ENCODE measurements at places on chromosomes 5 and 9.

DNA sequence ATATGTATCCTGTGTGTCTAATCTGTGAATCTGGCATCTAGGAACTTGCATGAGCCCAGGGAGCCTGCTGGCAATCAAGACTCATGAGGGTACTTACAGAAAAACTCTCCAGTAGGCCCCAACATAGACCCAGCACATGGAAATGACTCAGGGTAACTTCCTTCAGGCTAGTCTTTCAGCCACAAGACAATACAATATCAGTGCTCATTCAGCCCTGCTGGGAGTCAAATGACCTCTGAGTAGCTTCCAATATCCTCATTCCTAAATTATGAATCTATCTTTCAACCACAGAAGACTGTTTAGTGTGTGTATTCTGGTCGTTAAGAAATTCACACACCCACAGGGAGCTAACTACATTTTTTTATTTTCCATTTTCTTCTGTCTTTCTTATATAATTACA, 1273.0 kb downstream of the EFNA5 start:
- DNase-seq, result no peak

DNA sequence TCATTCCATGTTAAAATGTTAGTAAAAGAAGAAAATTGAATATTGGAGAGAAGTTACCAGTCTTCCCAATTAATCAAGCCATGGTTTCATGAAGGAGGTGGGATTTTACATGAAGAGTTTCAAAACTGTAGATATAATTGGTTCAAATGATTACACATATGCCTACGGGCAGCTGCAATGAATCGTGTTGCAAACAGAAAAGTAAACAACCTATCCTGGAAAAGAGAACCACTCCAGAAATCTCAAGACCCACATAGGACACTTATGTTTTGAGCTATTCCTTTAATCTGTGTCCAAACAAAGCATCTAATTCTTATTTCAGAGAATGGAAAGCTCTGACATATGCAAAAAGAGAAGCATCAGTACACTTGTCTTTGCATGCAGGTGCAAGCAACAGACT, 340.2 kb downstream of the NDUFS4 start:
- no peak for DNase-seq

DNA sequence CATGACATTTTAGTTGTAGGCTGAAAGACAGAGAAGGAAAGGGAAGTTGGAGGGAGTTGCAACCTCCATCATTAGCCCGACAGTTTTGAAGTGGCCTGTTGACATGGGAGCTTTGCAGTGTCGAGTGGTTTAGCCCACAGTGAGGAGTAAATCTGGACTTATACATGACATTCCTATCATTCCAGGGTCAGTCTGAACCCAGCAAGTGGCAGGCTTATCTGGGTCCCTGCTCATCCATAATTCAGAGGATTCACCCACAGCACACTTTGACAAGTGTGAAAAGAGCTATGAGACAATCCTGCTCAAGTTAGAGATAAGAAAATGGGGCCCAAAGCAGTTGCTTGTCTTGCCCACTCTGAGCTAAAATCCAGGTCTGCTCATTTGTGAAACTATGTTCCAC, 8.4 kb upstream of the TNC start:
- DNase-seq, result no peak

GRCh38 chr9:80775971-80776370, 913.4 kb downstream of the TLE1 start:
- no peak for DNase-seq

DNA sequence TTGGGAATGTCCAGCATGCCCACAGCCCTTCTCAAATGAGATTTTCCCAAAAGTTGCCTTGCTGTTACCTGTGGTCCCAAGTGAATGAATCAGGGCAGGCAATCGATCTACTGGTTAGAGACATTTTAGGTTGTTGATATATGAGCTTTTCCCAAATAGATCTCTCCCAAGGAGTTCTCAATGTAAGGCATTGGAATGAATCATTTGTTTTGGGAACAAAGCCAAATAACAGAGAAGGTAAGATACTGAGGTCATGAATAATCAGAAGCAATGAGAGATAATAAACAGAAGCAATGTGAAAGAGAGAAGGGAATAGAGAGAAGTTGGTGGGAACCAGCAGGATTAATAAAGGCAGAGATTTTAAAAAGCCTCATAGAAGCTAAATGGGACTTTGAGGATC, 93.6 kb upstream of the FER start:
- DNase-seq, result no peak

- no peak for DNase-seq
Observed at GRCh38 chr5:161847941-161848391, at the start of gene GABRA1. Gene GABRA1 (plus strand): TSS chr5:161848120. CDS start chr5:161850811, 2,691 bp downstream.

- DNase-seq, result no peak
Observed at GRCh38 chr9:84330246-84330645, 10.3 kb downstream of the SLC28A3 start.

DNA sequence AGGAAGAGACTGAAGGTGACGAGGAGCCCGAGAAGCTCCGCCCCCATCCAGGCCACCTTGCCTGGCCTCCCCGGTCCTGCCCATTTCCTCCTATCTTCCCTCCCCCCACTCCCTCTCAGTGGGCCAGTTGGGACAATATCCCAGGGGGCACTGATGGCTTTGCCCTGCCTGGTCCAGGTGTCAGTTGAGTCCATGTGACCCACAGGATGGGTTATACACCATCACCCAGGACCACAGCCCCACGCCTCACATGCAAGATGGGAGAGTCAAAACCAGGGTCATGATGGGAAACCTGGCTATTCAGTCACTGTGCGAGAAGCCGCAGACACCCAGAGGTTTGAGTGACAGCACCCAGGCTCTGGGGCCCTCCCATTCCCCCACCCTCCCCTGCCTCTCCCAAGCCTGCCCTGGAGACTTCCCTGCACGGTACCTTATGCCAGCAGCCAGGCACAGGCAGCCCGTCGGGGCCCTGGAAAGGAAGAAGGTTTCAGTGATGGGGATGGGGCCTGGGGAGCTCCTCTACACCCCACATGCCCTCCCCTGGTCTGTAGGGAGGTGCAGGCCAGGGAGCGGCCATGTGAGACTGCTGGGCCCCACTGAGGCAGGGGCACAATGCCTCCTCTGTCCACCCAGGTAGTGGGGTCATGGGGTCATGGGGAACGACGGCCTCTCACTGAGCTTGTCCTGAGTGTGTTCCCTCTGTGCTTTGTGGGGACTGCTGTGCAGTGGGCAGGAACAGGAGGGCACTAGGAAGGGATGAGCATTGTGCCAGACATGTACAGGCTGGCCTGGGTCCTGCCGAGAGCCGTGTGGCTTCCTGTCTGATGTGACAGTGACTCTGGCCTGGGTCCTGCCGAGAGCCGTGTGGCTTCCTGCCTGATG, 6.3 kb upstream of the PHYKPL start:
- no peak for DNase-seq

DNA sequence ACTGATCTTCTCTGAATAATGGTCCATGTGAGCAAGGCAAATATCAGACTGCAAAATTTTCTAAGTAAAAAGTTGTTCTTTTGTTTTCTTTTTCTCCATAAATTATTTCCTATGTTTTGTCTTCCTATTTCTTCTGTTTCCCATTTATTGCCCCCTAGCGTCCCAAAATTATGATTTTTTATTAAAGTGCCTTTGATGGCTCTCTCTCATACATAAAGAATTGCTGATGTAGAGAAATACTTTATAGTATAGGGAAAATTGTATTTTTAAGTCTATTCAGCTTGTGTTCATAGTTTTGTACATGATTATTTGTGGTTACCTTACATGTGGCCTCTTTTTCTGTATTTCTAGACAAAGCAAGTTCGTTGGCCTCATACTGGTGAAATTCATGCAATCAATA, 1031.2 kb downstream of the EFNA5 start:
- DNase-seq, result no peak

DNA sequence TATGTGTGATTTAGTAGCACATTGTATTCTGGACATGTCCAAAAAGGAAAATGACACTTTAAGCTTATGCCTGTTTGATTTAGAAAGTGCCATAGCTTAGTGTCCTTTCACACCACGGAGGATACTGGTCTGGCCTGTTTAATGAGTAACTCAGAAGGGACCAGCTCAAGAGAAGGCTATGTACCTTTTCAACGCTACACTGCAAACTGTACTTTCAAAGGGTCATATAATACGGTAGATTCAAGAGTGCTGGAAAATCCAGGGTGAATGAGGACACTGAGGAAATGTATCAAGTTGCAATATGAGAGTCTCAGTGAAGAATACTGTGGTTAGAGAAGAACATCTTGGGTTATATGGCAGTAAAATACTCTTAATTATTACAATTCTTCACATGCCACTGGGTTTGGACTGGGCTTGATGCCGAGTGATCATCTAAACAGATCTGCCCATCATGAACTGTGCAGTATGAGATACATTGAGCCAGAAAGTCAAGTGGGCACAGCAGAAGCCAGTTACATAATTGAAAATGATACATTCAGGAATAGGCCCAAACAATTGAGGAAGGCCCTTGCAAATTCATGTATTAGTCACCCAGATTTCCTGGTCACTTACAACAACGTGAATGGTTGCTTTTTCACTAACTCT, 1211.5 kb upstream of the CDH9 start:
- DNase-seq, result no peak

GRCh38 chr5:181069767-181070491, 29.9 kb downstream of the BTNL9 start:
- no peak for DNase-seq

DNA sequence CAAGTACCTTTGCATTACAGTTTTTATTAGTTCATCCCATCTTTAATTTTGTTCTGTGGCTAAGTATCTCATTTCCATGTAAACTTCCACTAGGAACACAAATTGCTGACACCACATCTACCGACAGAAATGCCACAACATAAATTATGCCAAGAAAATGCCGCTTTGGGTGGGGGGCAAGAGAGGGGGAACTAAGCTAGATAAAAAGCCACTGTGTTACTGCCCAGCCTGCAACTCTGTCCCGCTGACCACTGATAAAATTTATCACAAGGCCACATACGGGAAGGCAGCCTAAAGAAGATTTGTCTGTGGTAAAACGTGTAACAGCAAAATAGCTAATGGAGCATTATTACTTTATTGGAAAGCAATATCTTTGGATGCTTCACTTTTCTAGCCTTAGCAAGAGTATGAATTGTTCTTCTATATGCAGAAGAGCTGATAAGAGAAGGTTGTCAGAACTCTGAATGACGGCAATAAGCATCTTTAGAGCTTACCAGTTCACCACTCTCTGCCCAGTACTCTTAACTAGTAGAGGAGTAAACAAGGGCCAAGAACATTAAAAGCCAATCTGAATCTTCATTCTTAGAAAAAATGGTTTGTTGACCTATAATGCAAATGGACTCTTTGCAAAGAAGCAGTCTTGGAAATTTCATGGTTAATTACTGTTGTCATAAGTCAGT, 172.2 kb upstream of the MEF2C start:
- DNase-seq, result no peak

DNA sequence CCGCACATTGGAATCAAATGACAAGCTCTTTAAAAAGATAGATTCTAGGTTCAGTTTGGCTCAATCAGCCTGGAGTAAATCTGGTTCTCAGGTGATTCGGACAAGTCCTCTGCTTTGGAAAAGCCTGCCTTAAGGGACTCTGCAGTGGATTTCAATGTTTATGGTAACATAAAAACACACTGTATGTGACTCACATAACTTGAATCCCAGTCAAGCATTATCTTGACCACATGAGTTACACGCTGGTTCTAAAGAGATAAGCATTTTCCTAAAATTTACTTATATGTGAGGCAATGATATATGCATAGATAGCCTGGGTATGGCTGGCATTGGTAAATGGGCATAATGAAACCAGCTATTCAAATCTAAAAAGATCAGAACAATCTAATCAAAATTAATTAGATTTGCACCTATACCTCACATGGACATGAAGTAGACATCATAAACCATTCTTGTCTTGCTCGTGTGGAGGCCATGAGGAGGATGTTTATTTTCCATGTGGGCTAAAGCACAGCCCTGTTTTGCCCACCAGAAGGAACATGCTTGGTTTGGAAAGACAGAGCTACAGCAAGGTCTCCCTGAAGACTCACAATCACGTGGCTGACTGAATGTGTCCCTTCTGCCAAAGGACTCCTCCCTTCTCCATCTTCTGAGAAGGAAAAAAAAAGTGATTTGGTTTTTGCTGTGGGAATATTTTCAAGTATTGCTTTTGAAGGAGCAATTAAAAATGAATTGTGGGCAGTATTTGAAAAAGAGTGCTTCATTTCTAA, 351.7 kb downstream of the DIRAS2 start:
- no peak for DNase-seq

GRCh38 chr5:76819851-76820525, 1.2 kb downstream of the F2RL1 start:
- no peak for DNase-seq

GRCh38 chr5:90638878-90639277, 80.3 kb downstream of the ADGRV1 start:
- no peak for DNase-seq

DNA sequence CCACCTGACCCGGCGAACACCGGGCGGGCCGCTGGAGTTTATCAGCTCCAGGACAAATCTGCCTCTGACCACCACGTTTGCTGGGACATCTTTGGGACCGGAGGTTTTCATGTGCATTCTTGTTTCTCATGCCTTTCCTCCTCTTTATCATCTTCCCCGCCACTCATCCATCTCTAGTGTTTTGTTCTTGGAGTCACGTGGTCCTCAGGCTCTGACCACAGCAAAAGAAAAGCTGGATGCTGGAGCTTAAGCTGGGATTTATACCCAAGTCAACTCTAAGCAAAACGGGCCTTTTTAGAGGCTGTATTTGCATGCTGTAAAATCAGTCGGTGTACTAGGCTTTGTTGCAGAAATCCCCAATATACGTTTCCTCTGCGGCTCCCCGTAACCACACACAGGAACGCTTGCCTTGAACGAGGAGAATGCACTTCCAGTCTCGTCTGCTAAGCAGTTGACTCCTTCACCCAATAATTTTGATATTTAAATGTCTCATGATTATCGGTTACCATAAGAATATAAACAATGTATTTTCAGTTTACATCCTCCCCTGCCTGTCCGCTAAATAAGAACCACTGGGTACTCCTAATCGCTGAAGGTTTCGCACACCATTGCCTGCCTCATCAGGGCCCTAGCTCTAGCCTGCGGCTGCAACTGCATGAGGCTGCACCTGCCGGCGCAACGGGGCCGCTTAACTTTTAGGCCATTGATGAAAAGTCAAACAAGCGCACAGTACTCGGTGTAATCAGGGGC, 560 bp upstream of the NDUFS6 start:
- peak; percentile 19 for DNase-seq

- DNase-seq, result no peak
Observed at GRCh38 chr5:107112216-107112615, 558.5 kb downstream of the EFNA5 start.

Measured in activated T-helper 9 cell treated with anti-CD3 and anti-CD28 coated beads, Interleukin-2, amount 50 U/mL, for 16 hours (primary cell).